ENCODE measurements at places on chromosomes 1 and 21. TPM values are rescaled to one million over a fixed set of nuclear protein-coding genes. Genes with fewer than 3 reads are reported as not detected.
A peak's percentile ranks its signal among the peaks of the same experiment; 100 is the strongest.

PGLYRP3 gene
- total RNA-seq = not detected

DNA sequence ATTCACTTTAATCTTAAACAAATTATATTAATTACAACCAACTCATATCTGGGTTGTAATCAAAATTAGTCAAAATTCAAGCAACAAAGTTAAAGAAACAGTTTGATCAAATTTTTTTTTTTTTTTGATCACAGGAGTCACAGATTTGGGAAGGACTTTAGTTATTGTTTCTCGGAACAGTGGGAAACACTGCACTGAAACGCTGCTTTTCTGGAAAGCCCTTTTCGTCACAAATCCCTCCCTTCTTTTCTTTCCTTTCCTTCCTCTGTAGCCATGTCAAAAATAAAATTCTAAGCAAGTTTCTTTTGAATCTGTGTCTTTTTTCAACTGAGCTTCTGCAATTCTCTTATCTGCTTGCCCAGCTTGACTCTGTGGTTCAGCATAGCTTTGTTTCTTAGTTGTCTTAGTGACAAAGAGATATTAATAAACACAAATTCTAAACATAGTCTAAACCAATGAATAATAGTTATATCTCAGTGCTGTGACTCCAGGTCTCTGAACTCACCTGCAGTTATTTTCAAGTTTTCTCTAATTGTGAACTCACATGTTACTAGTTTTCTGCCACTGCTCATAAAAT is 53.8 kb downstream of the PTGS2 start:
- peak; percentile 35 for DNase-seq

GRCh38 chr1:22572818-22573217 is 9.5 kb downstream of the EPHA8 start:
- DNase-seq = no peak

DNA sequence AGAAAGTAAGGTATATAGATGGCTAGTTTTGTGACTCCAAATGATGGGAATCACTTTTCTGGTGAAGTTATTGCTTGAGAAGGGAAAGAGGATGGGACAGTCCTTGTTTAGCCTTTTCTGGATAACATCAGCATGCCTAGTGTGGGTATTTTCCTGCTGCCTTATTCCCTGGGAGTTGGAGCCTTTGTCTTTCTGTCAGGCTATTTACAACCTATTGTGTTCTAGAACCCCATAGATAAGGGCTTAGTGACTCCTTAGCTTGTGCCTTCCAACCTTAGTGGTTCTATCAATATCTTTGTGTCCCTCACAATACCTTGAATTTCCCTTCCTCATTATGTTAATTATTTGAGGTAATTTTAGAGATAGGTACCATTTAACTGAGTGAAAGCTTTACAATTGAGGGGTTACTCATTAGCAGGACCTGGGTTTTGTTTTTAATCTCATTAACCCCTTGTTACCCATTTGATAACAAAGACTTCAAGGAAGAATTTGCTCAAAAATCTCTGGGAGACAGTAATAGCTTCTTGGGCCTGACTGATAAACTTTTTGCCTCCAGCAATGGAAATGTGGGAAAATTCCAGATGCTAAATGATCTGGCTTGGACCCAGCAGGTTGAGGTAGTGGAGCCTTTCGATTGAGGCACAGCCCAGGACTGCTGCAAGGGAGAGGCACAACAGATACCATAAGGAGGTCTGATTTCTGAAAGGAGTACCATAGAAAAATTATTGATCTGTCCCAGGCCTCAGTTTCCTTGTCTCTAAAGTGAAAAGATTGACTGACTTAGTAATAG is 49.0 kb downstream of the CACHD1 start:
- no peak for DNase-seq

DNA sequence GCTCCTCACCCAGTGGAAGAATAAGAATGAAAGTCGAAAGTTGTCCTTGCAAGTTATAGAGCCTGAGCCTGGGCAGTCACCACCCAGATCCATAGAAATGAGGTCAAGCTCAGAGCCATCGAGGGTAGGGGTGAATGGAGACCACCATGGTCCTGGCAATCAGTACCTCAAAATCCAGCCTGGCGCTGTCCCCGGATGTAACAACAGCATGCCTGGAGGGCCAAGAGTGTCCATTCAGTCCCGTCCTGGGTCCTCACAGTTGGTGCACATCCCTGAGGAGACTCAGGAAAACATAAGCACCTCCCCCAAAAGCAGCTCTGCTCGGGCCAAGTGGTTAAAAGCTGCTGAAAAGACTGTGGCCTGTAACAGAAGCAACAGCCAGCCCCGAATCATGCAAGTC is 41.8 kb downstream of the PLPPR4 start:
- DNase-seq = no peak

OR2T33 gene
- total RNA-seq = not detected

Data from fibroblast of the aortic adventitia (primary cell).